ENCODE measurements at places on chromosomes 5 and 9. TPM values are rescaled to one million over a fixed set of nuclear protein-coding genes. Genes with fewer than 3 reads are reported as not detected.

DNA sequence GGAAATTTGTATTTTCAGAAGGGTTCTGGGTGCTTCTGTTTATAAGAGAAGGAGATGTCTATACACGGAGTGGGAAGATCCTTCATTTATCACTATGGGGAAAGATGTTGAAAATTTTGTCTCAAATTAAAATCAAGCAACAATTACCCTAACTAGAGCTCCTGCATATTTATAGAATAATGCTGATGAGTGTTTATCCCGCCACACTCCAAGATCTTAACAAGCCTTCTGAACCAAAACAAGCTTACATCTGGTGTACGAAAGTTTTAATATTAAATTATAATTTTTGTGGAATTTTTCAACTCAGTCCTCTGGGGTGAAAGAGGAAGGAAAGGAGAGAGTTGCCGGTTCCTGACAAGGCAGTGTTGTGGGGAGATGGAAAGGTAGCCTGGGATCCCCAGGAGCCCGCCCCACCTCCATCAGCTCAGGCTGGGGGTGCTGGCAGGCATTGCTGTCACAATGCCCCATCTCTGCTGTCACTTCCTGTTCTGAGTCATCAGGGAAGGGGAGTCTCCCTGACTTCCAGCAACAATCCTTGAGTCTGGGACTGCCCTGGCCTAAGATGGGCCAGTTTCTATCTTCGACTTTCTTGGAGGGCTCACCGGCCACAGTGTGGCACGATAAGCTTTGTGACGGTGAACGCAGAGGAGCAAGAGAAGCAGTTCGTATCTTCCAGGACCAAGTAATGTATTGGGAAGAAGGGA, 64.5 kb downstream of the ERAP1 start:
- no peaks in the 10 kb centered on the region for H3K27me3 ChIP-seq
- DNase-seq, result peak; percentile 54
- peaks cover 98% of the 10 kb centered on the region for H3K36me3 ChIP-seq
- peak overlapping the region; percentile 57 for H3K27ac ChIP-seq
- H3K4me3 ChIP-seq, result no peak overlapping the region
- peaks cover 4% of the 10 kb centered on the region for H3K4me1 ChIP-seq

- H3K36me3 ChIP-seq, result peaks cover 11% of the 10 kb centered on the region
- no peak overlapping the region for H3K4me3 ChIP-seq
- DNase-seq, result no peak
- peak overlapping the region; percentile 27 for H3K27ac ChIP-seq
Observed at GRCh38 chr5:78499485-78499884, 139.1 kb downstream of the SCAMP1 start.

SLC45A2 gene
- total RNA-seq, result not detected

ZFP2 gene
- total RNA-seq, result 0.54 TPM

TXNDC8 gene
- not detected for total RNA-seq

All from MCF 10A (cell line).